Bronchus fibroblast of lung (primary cell): ENCODE measurements at places on chromosomes 4 and X. TPM values are rescaled to one million over a fixed set of nuclear protein-coding genes. Genes with fewer than 3 reads are reported as not detected.

SLC10A7 gene
- 4.5 and 4.6 TPM in 2 replicates for total RNA-seq

TRIM75 gene
- not detected in 2 replicates for total RNA-seq

OTC gene
- total RNA-seq: not detected in 2 replicates

AKAP14 gene
- not detected in 2 replicates for total RNA-seq

RIBC1 gene
- 0.15 TPM in 1 of 2 replicates, not detected in the other for total RNA-seq

TACR3 gene
- not detected in 2 replicates for total RNA-seq

CT47B1 gene
- not detected in 2 replicates for total RNA-seq

DMD gene
- 1.7 and 1.8 TPM in 2 replicates for total RNA-seq

GPRASP1 gene
- total RNA-seq: 0.74 and 1.0 TPM in 2 replicates

MAGEA3 gene
- not detected in 2 replicates for total RNA-seq

CSAG2 gene
- not detected in 2 replicates for total RNA-seq

FUNDC2 gene
- total RNA-seq: 25.1 and 27.2 TPM in 2 replicates
